ENCODE measurements at places on chromosomes 16 and 17. TPM values are rescaled to one million over a fixed set of nuclear protein-coding genes. Genes with fewer than 3 reads are reported as not detected.

GP1BA gene
- not detected for total RNA-seq

POLR3E gene
- total RNA-seq, result 66.5 TPM

KRTAP16-1 gene
- total RNA-seq, result not detected

RHBDL1 gene
- total RNA-seq, result 0.73 TPM

NUPR1 gene
- 2.5 TPM for total RNA-seq

BAHCC1 gene
- total RNA-seq, result 2.8 TPM

KRTAP1-5 gene
- not detected for total RNA-seq

AOC2 gene
- 0.49 TPM for total RNA-seq

ERN1 gene
- 14.1 TPM for total RNA-seq

ZNF594 gene
- 2.0 TPM for total RNA-seq

ZNF500 gene
- 6.7 TPM for total RNA-seq

SHISA9 gene
- not detected for total RNA-seq

VASN gene
- total RNA-seq, result 0.20 TPM

TBX6 gene
- total RNA-seq, result 0.18 TPM

ARHGDIG gene
- total RNA-seq, result 12.3 TPM

NOS2 gene
- not detected for total RNA-seq
